Smooth muscle cell of bladder (primary cell): ENCODE measurements at places on chromosomes 7 and 10. TPM values are rescaled to one million over a fixed set of nuclear protein-coding genes. Genes with fewer than 3 reads are reported as not detected.

The GIMAP6 gene
- 0.14 and 0.18 TPM in 2 replicates for total RNA-seq

The INMT gene
- total RNA-seq, result 13.4 and 21.8 TPM in 2 replicates

The FZD1 gene
- 9.5 and 15.6 TPM in 2 replicates for total RNA-seq

The CPED1 gene
- 38.9 and 40.5 TPM in 2 replicates for total RNA-seq

The ABCF2 gene
- 60.3 and 62.2 TPM in 2 replicates for total RNA-seq

The ATG9B gene
- total RNA-seq, result 0.37 TPM in 1 of 2 replicates, not detected in the other

The NKX2-3 gene
- not detected in 2 replicates for total RNA-seq

The SRRM3 gene
- 1.1 and 2.0 TPM in 2 replicates for total RNA-seq

The CACUL1 gene
- 15.4 and 17.7 TPM in 2 replicates for total RNA-seq

The XRCC2 gene
- 0.37 and 0.43 TPM in 2 replicates for total RNA-seq

The CFAP70 gene
- 0.71 and 0.92 TPM in 2 replicates for total RNA-seq
